Glutamatergic neuron (in vitro differentiated cells): ENCODE measurements at places on chromosomes 13 and 19.

DNA sequence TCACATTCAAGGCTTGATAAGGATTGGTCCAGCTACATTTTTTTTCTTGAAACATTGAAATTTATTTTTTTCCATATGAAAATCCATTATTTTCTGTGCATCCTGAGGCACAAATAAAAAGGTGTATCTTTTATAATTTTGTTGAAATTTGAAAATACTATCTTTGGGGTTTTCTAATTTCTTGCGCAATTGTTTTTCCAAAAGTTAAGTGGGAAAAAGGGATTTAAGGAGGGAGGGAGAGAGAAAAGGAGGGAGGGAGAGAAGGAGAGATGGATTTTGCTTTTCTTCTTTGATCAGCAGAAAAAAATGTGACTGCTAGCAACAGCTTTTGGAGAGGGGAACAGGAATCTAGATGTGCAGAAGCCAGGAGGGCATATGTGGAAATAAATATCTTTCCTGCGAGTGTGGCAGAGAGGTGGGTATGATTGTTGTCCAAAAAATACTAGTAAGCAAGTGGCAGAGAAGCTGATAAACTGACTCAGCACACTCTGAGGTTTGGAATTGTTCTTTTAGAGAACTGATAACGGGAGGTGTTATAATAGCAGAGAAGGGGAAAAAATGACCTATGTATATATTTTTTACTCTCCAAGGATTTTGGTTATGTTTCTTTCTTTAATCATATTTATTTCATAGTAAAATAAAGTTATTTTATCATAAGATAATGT lies 61.2 kb upstream of the EDNRB start:
- DNase-seq: no peak

DNA sequence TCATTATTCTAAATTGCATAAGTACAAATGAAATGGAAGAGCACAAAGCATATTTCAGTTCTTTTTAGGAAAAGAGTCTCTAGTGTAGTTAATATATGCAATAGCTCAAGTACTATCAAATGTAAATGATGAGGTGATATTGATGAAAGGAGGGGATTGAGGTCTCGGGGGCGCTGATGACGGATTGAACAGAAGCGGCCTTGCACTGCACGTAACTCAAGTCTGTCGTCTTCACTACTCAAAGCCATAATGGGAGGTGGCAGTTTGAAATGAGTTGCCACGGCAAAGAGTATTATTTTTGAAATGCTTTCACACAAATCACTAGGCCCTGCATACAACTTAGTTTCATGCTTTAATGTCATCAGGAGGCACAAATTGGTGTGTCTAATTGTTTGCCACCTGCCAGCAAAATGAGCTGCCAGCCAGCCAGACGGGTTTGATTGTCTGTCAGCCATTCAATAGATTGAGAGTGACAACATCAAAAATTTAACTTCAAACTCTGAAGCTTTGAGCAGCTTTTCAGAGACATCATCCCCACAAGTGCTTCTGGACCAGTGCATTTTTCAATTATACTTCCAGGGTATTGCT lies 256.6 kb downstream of the NBEA start:
- peak; percentile 22 for DNase-seq

DNA sequence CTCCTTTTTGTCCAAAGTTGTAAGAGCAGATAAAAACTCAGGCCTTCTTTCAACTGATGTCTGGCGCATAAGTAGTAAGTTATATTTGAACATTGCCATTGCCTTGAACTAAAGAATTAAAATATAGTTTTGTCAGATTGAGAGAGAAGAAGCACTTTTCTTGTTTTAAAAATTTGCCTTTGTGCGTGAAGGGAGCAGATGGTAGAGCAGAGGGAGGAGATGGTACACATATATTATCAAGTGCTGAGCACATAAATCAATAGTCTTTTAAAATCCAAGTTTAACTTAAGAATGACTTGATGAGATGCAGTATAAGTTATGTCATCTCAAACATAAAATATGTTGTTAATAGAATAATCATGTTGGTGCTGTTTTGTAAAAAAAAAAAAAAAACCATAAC lies 504.6 kb upstream of the KLHL1 start:
- DNase-seq: no peak

GRCh38 chr19:2043961-2044708 lies 6.9 kb downstream of the MKNK2 start:
- DNase-seq: peak; percentile 19

GRCh38 chr13:81017513-81018152 lies 676.7 kb upstream of the SPRY2 start:
- no peak for DNase-seq

DNA sequence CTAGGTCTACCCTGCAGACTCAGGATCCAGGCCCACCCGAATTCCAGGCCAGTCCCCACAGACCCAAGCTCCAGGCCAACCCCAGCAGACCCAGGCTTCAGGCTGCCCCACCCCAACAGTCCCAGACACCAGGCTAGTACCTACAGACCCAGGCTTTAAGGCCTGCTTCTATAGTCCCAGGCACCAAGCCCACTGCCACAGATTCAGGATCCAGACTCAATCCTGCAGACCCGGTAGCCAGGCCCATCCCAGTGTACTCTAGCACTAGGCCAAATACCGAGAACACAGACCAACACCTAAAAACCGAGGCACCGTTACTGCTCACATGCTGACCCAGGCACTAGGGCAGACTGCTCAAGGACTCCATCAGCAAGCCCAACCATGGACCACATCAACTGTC lies 862.3 kb downstream of the UQCRFS1 start:
- DNase-seq: no peak

- DNase-seq: no peak
These were observed 11.0 kb downstream of the ZNF574 start for GRCh38 chr19:42086770-42087550.

- DNase-seq: peak; percentile 41
These were observed 564 bp downstream of the SPART start for GRCh38 chr13:36345438-36346221.

GRCh38 chr19:49889038-49889686 lies 7.5 kb downstream of the IL4I1 start:
- DNase-seq: peak; percentile 69

DNA sequence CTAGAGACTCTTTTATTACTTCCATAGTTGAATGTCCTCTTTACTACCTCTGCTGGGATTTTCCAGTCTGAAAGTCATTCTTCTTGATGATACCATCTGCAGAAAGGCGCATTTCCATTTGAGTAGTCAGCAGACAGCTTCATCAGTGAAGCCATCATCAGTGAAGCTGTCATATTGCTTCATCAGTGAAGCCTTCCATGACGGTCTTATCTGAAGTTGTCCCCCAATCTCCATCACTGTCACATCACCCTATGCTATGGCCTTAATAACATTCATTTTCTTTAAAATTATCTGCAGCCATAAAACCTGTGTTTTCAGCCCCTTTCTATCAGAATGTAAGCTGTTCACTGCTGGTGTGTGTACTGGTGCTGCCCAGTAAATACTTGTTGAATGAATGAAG lies 151.6 kb downstream of the B3GLCT start:
- DNase-seq: no peak

DNA sequence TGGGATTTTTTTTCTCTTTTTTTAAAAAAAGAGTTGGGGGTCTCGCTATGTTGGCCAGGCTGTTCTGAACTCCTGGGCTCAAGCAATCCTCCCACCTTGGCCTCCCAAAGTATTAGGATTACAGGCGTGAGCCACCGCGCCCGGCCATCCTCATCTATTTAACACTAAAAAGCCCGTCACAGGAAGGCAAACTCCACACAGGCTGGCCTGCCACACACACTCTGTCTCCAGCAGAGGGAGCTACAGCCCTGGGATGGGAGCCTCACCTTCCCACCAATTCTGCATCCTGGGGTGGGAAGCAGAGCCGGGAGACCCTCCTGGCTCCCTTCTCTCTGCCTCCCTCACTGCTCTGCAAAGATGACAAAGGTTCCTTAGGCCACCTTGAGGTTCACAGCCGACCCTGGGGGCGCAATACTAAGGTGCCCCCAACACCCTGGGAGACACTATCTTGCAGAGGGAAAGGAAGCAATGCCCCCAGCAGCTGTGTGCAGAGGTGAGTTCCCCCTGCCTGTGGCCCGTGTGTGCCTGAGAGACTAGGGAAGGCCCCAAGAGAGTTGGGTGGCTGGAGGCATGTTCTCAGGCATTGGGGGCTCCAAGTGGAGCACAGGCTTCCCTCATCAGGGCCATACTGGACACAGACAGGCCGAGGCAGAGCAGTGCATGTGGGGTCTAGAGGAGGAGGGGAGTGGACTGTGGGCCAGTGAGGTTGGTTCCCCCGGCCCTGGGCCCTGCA lies 27.4 kb upstream of the TIMM44 start:
- peak; percentile 82 for DNase-seq

DNA sequence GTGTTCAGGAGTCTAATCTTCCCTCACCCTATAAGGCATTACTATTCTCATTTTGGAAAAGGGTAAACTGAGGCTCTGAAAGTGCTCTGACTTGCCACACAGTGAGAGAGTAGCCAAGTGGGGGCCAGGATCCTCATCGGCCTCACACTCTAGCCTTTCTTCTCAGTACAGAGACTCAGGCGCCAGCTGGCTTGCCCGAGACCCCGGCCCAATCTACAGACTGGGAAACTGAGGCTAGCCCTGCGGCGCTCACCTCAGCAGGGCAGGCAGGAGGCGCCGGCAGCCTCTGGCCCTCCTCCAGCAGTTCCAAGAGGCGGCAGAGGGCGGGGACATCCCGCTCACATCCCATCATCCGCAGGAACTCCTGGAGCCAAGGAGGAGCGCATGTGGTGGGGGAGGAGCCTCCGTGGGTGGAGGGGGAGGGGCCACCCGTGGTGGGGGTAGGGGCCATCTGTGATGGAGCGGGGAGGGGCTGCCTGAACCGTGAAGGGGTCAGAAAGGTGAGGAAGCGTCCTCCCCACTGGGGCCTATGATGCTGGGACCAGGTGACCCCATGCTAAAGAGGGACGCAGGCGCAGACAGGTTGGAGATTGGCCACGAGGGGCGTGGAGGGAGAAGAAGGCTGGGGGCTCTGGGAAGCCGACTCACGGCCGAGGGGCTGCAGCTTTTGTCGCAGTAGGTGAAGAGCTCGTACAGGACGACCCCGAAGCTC lies 8.7 kb upstream of the INSL3 start:
- peak; percentile 73 for DNase-seq

- no peak for DNase-seq
These were observed 399 bp upstream of the ZNF136 start for GRCh38 chr19:12162513-12162881.

- DNase-seq: peak; percentile 88
These were observed 31.4 kb upstream of the MTIF3 start for GRCh38 chr13:27481766-27482165.

DNA sequence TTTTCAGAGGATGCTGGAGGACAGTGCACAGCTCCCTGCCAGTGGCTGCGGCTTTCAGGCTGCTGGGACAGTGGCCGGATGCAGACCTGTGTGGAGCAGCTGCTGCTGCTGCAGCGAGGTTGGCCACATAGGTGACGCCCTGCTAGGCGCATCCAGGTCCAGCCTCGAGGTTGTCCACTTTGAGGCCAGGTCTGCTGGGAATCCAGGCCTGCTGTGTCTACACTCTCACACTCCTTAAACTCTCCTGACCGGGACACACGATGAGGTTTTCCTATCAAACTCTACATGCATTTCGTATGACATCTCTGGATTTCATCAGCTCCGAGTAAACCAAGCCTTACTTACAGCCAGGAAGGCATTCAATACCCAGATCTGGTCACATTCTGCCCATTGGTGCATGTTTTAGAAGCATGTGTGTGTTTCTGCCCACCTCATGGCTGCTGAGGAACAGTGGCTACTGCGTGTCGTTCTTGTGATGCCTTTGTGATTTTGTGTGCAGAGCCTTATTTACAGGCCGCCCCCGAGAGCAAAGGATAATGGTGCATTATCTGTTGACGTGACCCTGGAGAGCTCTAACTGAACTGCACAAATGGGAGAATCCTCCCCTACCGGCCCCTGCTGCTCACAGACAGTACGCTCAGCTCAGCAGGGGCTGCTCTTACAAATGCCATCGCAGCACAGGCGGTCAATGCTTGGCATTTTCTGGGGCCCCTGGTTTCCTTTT lies 12.3 kb upstream of the MCF2L start:
- DNase-seq: no peak

- DNase-seq: no peak
These were observed at the start of gene SIGLEC8 for GRCh38 chr19:51458051-51458645. Gene SIGLEC8, minus strand, starts transcription at chr19:51458454. Its CDS starts 67 bp downstream, at chr19:51458387.

DNA sequence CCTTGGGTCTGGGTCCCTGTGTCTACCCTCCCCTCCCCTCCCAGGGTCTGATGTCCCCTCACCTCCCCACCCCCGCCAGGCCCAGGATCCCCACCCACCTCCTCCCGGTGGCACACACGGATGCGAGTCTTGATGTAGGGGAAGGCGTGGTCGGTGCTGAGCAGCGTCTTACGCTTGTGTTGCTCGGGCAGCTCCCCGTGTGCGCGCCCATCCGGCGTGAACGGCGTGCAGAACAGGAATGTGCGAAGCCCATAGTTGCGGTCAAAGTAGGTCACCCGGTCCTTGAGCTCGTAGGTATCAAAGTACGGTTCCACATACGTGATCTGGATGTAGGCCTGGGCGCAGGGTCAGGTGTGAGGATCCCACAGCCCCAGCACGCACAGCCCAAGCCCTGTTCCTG lies 4.4 kb upstream of the KANK2 start:
- no peak for DNase-seq

DNA sequence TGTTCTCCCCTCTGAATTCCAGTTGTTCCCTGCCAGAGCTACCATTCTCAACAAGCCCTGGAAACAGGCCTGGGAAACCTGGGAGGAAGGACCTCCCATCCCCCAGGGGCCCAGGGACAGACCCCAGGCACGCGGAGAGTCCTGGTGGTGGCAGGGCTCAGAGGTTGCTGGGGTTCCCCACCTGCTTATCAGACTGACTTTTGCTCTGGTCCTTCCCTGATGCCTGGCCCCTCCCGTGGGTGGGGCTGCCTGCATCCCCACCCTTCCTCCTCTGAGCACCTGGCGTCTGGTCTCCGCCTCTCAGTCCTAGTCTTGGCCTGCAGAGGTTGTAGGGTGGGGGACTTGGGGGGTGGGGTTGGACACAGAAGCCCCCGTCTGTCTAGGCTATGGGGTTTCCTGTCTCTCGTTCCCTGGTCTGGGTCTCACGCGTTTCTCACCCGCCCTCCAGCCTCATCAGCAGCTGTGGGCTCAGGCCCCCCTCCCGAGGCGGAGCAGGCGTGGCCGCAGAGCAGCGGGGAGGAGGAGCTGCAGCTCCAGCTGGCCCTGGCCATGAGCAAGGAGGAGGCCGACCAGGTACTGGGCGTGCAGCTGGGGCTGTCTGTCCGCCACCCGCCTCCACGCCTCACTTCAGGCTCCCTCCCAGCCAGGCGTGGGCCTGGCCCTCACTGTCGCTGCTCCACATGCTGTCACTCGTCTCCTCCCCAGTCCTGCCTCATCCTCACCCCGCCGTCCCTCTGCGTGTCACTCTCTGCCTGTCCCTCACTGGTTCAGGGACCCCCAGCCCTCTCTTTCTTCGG lies 13.6 kb downstream of the EPN1 start:
- DNase-seq: peak; percentile 76

- DNase-seq: peak; percentile 50
These were observed 31.2 kb downstream of the GADD45B start for GRCh38 chr19:2507109-2507508.

DNA sequence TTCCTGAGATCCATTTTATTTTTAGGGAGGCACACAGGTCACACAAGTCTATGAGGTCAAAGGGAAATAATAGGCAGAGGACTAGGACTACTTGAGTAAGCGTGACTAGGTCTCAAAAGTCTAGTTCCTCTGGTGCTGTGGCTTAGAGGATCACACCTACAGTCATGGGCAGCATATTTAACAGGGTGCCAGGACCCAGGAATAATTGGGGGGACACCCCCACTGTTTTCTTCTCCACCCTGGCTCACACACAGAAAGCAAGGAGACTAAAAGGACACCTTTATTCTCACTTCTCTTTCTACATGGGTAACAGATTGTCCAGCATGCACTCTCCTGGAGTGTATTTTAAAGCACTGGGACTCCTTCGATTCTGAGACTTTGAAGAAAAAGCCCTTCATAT lies 26.2 kb downstream of the OXGR1 start:
- DNase-seq: no peak

- DNase-seq: no peak
These were observed 17.9 kb upstream of the EPHX3 start for GRCh38 chr19:15249972-15250639.
